CD4-positive, alpha-beta T cell (primary cell): ENCODE measurements at places on chromosomes 3 and 15.

DNA sequence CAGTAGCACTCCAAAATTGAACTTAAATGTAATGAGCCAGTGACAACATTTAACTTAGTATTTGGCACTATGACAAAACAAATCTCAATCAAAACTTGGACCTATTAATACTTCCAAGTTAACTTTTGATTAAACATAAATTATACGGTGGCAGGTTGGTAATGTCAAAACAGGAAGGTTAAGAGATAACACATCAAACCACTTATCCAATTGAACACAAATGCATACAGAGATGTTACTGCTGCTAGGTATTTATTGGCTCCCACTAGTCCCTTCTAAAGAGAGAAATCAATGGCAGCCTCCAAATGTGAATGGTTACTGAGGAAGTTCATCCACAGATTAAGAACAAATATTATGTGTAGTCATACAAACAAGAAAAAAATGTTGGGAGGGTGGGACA lies 1.8 kb downstream of the GSK3B start:
- DNase-seq, result no peak

DNA sequence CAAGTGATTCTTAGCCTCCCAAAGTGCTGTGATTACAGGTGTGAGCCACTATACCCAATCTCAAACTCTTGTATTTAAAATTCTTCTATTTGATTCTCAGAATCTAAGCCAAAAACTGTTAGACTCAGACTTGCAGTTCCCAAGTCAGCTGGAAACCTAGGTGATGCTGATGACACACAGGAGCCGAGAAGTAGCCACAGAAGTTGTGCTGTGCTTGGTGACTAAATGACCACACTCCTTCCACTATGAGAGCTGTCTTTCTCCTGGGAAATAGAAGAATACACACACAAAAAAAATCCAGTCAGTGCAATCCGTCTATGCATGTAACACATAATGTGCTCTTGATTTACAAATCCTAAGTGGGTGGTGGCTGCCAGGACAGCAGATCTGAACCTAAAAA lies 33.9 kb downstream of the ILDR1 start:
- DNase-seq, result no peak

- DNase-seq, result no peak
These were observed 29.8 kb downstream of the IL1RAP start for GRCh38 chr3:190543671-190544070.

DNA sequence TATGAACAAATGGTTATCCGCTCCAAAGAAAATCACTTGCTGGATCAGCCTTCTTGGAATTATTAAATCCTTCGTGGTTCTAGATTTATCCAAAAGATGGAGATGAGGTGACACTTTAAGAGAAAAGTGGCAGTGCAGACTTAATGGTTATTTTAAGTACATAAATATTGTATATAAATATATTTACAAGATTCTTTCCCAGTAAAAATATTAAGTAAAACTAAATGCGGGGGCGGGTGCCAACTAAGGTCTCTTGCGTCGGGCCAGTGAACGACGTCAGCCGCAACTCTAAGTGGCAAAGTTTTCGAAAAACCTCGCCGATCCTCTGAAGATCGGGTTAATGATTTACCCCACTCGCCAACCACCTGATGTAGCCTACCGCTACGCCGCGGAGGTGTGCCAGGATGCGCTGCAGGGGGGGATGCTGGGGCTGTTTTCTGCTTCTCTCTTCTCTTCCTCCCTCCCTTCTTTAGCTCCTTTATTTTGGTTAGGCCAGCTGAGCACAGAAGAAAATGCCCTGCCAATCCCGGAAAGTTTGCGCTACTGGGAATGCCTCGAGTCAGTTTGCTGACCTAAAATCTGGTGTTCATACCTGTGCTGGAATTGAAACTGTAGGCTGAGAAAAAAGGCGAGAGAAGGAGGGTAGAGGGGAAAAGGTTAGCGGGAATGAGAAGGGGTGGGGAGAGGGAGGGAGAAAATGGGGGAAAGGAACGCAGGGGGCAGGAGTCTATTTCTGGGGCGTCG lies 7.6 kb upstream of the FOXB1 start:
- no peak for DNase-seq

DNA sequence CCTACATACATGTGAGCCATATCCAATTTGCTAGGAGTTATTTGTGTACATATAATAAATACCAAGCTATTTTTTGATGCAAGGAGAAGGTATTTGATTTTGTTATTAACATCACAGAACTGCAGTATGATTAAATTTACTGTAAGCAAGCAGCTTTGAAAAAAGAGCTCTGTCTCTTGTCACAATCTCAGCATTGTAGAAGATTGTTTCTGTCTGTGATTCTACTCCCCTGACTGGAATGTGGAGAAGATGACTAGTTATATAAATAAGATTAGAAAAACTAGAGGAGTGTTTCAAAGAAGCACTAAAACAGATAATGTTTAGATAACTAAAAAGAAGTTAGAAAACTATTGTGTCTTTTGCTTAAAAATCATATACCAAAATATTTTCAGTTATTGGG lies 17.1 kb upstream of the DCBLD2 start:
- DNase-seq, result no peak

DNA sequence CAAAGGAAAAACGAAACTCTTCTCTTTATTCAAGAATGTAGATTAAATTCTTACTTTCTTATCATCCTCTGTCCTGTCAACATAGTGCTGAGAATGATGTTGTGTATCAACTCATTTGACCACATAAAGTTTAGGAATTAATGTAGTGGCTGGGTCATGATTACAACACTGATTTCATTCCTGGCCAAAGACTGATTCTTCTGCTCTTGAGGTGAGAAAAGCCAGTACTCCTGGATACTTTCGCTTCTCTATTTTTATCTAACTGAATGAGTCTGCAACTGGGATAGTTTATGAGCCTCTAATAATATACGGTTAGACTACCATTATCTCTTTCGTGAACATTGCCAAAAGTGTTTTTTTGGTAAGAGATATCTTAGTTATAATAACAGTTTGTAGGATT lies 173.0 kb downstream of the LPP start:
- DNase-seq, result no peak

DNA sequence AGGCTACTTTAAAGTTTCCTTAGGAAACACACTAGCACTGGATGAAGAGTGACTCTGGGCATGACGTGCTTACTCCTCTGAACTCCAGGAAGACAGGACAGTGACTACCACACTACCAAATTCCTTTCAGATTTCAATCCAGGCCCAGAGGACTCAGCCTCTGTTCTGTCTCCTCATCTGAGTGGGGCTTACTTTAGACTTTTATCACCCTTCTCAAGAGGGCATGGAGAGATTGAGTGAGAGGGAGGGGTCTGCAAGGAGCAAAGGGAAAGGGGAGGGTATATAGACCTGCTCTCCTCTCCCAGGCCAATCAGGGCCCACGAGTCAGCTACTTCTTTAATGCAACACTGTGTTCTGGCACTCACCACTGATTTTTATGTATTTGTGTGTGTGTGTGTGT lies 29.4 kb upstream of the RSL24D1 start:
- no peak for DNase-seq

- no peak for DNase-seq
These were observed 38.8 kb downstream of the BHLHE40 start for GRCh38 chr3:5017925-5018531.

DNA sequence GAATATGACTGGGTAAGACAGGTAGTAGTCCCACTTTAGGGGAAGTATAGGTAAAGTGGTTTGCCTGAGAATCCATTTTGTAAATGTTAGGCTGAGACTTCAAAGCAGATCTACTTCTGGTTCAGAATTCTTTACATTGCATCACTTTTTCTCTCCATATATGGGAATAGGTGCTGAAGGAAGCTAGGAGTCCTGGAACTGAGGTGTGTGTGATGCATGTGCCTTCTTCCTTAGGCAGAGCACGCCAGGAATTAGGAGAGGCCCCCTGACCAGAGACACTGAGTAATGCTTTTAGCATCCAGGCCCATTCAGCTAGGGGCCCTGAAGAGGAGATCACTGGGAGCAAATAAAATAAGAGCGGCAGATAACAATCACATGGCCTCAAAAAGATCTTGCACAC lies 69.2 kb upstream of the DCP1A start:
- DNase-seq, result no peak

DNA sequence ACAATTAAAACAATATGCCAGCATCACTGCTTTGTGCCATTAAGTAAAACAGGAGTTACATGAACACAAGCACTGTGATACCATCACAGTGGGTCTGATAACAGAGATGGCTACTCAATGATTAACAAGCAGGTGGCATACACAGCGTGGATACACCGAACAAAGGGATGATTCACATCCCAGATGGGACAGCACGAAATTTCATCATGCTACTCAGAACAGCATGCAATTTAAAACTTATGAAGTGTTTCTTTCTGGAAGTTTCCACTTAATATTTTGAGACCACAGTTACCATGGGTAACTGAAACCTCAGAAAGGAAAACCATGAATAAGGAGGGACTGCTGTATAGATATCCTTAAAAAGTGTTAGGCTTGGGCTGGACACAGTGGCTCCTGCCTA lies 44.5 kb downstream of the SLC24A1 start:
- DNase-seq, result no peak

DNA sequence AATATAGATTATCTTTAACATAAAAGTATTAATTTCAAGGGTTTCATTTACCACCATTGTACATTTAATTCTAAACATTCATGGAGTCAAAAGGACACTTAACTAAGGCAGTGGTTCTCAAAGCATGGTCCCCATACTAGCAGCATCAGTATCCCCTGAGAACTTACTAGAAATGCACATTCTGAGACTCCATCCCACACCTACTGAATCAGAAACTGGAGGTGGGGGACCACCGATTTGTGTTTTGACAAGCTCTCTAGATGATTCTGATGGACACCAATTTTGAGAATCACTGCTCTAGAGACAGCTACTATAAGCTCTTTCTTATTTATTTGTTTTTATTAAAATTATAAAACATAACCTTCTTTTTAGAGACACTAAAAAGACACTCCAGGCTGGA lies 34.0 kb downstream of the SENP5 start:
- no peak for DNase-seq

DNA sequence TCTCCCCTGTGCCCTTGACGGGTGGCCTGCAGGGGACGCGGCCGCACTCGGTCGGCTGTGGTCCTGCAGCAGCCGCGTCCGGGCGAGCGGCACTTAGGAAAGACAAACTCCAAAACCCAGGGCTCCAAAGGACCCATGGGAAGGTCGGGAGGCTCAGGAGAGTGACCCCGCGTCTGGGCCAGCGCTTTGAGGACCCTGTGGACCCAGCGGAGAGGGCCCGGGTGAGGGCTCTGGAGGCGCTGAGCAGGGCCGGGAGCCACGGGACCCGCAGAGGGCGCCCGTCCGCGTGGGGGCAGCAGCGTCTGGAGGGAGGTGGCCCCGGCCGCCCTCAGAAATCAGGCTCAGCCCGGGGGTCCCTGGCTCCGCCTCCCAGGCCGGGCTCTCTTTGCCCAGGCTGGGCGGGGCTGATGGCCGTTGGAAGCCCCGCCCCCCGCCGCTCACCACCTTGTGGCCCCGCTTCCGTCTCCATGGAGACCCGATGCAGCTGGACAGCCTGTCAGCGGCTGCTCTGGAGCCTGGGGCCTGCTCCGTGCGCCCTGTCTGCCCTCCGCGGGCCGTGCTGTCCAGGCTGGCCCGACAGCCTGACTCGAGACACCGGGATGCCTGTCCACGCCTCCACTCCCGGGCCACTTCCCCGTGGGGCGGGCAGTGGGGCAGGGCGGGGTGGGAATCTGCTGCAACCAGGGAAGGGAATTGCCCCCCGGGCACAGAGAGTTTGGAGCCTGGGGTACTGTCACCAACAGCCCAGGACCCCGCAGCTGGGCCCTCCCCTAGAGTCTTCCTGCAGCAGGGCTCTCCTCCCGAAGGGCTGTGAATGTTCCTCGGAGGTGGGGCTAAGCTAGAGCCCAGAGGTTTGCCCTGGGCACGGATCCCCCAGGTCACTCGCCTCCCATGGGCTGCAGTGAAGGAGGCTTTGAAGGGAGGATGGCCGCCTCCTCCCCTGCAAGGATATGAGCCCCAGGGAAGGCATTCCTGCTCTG lies 34.8 kb upstream of the RPL32 start:
- DNase-seq, result peak; percentile 14

DNA sequence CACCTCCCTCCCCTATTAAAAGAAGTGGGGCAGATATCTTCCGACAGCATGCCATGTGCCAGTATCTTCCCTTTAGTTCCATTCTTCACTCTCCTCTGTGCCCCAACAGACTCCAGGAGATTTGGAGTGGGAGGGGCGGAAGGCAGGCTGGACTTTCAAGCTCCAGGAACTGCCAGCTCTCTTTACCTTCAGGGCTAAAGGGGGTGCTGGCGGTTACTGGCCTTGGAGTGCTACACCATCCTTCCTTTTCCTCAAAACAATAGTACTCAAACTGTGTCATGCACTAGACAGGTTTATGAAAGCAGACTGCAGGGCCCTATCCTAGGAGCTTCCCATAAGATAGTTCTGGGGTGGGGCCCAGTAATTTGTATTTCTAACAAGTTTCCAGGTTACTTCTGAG lies 6.0 kb downstream of the LINS1 start:
- no peak for DNase-seq

DNA sequence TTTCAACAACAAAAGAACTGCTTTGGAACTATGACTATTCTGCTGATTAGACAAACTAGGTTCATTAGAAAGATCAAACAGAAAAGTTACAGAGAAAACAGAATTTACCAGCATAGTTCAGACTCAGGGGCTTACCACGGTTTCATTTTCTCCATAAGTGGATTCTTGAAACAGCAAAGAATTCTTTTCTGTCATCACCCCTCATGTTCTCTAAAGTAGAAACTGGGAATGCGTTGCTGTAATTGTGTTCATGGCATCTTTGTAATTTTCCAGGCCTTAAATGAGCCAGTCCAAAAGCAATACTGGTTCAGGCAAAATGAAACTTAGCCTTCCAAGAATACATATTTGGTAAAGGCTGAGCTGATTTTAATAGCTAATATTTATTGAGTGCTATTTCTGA lies 287.8 kb downstream of the CHL1 start:
- DNase-seq, result no peak

GRCh38 chr3:14614862-14615261 lies 36.7 kb upstream of the CCDC174 start:
- DNase-seq, result no peak

GRCh38 chr3:139797724-139798343 lies 120.1 kb upstream of the NMNAT3 start:
- DNase-seq, result no peak
